ENCODE measurements at places on chromosomes 2 and 18.
A peak's percentile ranks its signal among the peaks of the same experiment; 100 is the strongest.

DNA sequence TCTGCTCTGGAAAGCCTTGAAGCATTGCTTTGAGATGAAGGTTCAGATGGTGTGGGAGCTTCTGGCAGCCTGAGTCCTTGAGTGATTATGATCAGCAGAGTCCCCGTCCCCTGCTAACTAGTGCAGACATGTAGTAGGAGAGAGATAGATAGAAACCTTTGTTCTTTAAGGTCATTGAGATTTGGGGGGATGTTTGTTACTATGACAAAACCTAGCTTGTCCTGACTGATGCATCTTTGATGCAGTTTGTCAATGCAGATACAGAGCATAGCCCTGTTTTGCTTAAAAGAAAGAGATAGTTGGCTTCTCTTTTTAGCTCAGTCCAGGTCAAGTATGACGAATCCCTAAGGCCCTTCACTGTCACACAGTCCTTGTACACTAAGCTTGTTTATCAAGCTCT is 274.6 kb upstream of the DPP10 start:
- no peak for DNase-seq

DNA sequence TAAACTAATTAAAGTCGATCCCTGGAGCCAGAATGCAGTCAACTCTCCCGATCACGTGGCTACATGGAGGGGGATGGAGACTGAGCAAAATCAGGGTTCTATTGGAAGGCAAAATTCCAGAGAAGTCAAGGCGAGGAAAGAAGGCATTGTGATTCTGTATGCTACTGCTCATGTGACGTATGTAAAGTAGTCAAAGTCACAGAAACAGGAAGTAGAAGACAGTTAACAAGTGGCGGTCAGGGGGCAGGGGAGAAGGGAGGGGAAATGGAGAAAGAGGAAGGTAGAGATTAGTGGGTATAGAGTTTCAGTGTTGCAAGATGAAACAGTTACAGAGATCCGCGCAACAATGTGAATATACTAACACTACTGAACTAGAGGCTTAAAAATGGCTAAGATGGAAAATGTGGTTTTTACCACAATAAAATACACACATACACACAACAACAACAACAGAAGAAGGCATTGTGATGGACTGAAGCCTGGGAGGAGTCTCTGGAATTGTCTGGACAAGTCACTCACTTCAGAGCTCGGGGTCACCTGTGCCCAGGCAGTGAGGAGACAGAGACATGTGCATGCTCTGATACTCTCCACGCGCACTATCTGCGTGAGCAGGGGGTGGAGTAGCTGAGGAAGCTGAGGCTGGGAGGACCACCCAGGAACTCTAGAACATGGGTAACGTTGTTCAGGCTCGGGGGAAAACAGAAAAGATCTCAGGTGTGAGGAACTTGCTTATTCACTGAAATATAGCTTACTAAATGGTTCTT is 89.9 kb upstream of the CDCA7 start:
- no peak for DNase-seq

DNA sequence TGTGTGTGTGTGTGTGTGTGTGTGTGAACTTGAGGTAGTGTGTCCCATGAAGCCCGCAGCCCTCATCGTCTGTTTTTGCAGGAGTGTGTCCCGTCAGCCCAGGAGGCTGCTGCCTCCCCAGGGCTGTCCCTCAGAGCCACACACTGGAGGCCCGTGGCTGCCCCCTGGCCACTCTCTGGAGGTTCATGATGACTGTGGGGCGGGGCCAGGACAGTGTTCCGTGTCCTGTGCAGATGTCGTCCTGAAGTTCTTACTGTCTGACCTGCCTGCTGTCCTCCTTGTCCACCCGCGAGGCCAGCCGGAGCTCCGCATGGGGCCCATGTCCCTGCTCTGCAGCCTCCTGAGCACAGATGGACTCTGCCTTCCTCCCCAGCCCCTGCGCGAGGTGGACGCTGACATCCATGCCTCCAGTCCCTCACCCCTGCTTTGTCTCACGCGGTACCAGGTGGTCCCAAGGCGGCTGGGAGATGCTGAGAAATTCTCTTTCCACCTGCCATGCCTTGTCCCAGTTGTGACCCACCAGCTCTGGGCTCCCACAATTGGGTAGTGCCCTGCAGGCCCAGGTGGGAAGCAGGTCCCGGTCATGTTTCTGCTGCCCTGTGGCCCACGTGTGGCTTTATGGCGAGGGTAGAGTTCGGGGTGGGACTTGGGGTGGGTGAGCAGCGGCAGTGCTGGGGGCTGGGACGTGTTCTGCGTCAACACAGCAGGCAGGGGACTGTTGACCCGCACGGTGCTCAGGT is 92.8 kb downstream of the NFATC1 start:
- no peak for DNase-seq

GRCh38 chr2:136248242-136248641 is 130.3 kb upstream of the CXCR4 start:
- no peak for DNase-seq

- DNase-seq, result no peak
Observed at GRCh38 chr2:104872866-104873688, 19.2 kb downstream of the POU3F3 start.

- no peak for DNase-seq
Observed at GRCh38 chr2:222876947-222877346, 16.1 kb downstream of the ACSL3 start.

DNA sequence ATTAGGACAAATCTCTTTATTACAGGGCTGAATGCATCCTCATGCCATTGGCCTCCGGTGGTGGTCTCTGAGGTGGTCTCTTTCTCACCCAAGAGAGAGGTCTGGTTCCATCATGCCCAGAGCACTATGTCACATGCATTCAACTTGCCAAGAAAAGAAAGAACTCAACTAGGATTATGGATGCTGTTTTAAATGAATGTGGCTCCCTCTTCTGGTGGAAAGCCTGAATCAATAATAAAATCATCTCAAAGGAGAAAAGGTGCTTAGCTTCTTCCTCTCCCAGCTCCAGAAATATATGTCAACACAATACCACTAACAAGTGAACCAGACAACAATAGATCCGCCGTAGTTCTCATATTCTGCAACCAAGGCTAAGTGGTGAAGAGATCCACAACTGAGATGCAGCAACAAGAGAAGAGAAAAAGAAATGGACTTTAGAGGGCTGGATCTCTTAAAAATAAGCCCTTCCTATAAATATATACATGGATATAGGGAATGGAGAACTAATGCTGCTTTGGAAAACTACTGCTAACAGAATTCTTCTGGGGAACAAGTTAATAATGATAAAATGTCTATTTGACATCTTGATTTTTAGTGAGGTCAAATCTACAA is 396.8 kb downstream of the NCKAP5 start:
- DNase-seq, result no peak

GRCh38 chr2:229282758-229283546 is 11.9 kb upstream of the PID1 start:
- no peak for DNase-seq

- DNase-seq, result no peak
Observed at GRCh38 chr2:239167011-239167673, 233.7 kb downstream of the HDAC4 start.

GRCh38 chr2:241798631-241799521 is 10.1 kb upstream of the NEU4 start:
- DNase-seq, result peak; percentile 1

GRCh38 chr2:54549917-54550518 is 93.9 kb downstream of the SPTBN1 start:
- no peak for DNase-seq

GRCh38 chr2:57892920-57893319 is 153.7 kb upstream of the VRK2 start:
- DNase-seq, result no peak

GRCh38 chr2:23588106-23588505 is 203.1 kb downstream of the KLHL29 start:
- no peak for DNase-seq

GRCh38 chr18:10660179-10660884 is 134.5 kb downstream of the NAPG start:
- DNase-seq, result peak; percentile 49

DNA sequence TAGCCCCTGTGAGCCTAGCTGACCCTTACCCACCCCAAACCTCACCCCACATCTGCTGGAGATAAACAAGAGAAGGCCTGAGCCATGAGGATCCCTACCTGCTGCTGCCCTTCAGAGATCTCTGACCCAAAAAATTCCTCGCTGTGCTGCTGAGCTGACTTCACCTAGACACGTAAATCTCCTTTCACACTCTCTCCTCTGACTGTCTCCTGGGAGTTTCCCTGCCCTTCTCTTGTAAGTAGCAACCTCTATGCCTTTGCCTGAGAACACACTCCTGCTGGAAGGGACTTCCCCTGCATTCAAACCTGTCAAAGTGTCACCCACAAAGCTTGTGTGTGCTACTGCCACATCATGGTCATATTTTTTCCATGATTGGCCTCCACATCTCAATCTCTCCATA is 134.2 kb upstream of the NOL4 start:
- no peak for DNase-seq

DNA sequence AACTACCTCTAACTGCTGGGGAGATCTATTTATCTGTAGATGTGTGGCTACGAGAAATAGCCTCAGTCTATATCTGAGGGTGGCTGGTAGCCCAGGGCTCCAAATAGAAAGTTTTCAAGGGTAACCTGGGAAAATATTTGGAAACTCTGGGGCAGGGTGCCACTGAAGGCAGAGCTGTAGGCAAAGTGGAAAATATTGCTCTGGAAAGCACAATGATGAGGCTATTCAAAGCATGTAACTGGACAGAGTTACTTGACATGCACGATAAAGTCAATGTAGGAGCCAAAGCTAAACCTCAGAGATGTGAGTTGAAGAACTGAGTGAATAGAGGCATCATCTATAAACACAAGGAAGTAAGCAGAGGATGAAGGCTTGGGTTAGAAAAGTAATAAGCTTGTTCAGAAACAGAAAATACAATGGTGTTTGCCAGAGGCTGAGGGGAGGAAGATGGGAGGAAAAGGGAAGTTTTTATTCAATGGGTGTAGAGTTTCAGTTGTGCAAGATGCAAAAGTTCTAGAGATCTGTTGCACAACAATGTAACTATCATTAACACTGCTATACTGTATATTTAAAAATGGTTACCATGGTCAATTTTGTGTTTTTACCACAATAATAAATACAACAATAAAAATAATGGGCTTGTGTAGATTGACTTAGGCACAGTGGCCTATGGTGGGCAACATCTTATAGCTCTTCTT is 171.6 kb downstream of the MBD2 start:
- no peak for DNase-seq

DNA sequence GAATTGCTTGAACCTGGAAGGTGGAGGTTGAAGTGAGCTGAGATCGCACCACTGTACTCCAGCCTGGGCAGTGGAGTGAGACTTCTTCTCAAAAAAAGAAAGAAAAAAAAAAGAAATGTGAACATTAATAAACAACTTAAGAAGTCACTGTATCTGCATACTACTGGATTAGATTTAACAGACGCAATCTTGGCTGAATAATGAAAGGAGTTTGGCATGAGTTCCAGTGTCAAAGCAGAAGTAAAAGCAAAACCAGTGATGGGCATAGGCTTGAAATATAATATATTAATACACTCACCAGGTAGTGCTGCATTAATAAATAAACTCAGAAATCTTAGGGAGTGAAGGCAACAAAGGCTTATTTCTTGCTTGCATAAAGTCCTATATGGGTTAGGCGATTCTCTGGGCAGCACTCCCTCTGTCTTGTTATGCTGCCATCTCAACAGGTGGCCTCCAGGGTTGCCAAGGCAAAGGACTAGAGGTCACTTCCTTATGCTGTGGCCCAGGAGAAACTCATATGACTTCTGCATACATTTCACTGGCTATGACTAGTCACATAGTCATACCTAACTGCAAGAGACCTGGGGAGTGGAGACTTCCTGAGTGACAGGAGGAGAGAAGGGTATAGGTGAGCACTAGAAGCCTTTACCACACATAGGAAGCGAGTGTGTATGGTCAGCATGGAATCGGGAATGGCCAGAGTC is 296.2 kb upstream of the SPRED2 start:
- DNase-seq, result no peak

DNA sequence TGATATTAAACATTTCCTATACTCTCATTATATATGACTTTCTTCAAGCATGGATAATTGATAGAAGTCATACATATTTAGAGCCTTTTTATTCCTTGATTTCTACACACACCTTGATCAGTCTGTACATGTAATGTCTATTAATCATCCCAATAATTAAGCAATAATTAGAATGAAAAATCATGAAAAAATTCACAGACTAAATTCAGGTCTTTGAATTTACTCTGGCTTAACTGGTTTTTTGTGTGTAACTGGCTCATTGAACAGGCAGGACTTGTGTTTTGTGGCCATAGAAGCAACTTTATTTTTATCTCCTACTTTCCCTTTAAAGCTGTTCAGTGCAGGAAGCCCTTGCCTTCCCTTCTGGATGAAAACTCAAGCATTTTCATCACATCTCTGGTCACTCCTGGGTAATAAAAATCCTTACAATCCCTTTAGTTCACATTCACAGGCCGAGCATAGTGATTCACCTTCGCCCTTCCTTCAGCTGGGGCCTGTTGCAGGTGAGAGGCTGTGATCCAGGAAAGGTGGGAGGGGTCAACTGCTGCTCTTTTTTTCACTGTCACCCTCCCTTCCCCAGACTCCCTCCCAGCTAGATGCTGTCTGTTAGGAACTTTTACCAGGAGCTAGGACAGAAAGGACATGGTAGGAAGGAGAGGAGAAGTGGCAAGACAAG is 58.0 kb upstream of the ITSN2 start:
- no peak for DNase-seq

GRCh38 chr18:41655074-41655473 is 300.0 kb upstream of the PIK3C3 start:
- no peak for DNase-seq

DNA sequence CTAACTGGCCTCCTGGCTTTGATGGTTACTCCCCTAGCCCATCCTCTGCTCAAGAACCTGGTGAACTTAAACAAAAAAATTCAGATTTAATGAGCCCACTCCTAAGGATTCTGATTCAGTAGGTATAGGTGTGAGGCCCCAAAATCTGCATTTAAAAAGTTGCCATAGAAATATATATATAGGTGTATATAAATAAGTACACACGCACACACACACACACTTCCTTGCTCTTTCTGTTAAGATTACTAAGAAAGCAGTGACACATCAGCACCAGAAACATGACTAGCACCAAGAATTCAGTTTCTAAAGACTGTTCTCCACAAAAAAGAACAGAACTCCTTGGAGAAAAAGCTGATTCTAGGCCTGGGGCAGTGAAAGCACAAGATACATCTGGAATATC is 17.8 kb downstream of the EML6 start:
- no peak for DNase-seq

GRCh38 chr2:191439481-191439880 is 194.3 kb downstream of the MYO1B start:
- no peak for DNase-seq
